ENCODE measurements at places on chromosomes 2 and 18. TPM values are rescaled to one million over a fixed set of nuclear protein-coding genes. Genes with fewer than 3 reads are reported as not detected.

The HOXD13 gene
- not detected for polyA plus RNA-seq

The CYS1 gene
- 1.3 TPM for polyA plus RNA-seq

The SNED1 gene
- polyA plus RNA-seq = 2.5 TPM

The GATA6 gene
- polyA plus RNA-seq = 0.04 TPM

The PECR gene
- polyA plus RNA-seq = 22.4 TPM

The GALNT14 gene
- 6.4 TPM for polyA plus RNA-seq

The ANTXR1 gene
- polyA plus RNA-seq = not detected

The PRLH gene
- not detected for polyA plus RNA-seq

The CWC22 gene
- polyA plus RNA-seq = 34.2 TPM

The ANKRD30BL gene
- polyA plus RNA-seq = 0.29 TPM

The OSBPL1A gene
- polyA plus RNA-seq = not detected

The BOLL gene
- polyA plus RNA-seq = not detected

The LRRC30 gene
- not detected for polyA plus RNA-seq

The OR6B2 gene
- not detected for polyA plus RNA-seq

The MARCO gene
- polyA plus RNA-seq = 0.32 TPM

The RGPD3 gene
- 0.11 TPM for polyA plus RNA-seq

The IL36A gene
- not detected for polyA plus RNA-seq

The SIX2 gene
- not detected for polyA plus RNA-seq
